ENCODE measurements at places on chromosomes 5 and 9.
A peak's percentile ranks its signal among the peaks of the same experiment; 100 is the strongest.

DNA sequence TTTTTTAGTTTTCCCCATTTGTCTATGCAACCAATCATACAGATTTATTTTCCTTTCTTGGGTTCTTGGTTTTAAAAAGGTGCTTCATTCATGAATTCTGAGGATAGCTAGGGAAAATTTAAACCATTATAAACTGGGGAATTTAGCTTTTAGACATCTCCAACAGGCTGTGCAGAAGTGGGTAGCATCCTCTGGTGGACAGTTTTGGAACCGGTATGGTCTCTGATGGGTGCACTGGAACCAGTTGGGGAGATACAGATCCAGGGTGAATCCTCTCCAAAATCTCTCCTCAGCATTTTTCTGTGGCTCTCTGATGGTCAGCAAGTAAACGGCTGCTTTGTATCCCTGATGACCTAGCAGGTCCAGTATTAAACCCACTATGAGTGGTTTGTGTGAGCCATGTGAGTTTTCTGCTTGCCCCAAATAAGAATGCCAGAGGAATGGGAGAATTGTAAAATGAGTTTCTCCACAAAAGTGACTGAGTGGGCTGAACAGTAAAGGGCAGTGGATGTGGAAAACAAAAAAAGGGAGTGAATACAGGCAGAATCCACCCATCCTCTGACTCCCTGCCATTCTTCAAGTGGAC is 9.1 kb upstream of the DNAJC25 start:
- DNase-seq = no peak

DNA sequence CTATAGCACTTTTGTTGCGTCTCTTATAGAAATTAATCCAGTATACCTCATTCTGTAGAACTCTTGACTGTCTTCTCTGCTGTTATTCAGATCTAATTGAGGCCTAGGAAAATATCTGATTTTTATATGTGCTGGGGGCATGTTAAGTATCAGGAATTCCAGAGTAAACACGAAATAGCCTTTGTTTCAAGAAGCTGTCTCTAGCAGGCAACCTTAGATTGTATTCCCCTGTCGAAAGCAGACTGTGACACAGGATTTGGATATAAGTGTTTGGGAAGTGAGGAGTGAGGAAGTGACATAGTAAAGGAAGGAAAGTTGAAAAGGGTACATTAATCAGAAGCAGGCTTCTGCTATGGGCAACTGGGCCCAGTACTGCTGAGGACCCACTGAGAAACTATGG is 72.1 kb upstream of the RASA1 start:
- DNase-seq = no peak

DNA sequence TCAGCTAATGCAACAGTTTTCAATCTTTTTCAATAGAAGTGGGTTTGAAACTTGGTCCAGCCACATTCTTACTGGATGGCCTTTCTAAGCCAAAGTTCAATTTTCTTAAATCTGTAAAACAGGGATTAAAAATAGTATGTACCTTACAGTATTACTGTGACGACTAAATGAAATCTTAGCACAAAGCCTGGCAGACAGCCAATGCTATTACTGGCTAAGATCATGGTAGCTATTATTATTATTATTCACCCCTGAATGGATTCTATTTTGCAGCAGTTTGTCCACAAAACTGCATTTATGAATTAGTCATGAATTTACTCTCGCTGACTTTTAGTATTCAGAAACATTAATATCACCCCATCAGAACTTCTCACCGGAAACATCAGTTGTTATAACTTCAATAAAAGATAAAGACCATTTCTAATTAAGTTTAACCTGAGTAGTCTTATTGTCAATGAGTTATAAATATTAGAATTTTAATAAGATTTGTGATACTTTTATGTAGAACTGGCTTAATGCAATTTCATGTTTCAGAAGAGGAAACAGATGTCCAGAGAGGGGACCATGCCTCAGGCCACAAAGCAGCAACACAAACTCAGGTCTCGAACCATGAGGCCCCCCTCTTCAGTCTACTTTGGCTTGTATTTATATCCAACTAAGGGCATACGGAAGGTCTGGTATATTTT is 468.2 kb downstream of the ARHGEF28 start:
- peak; percentile 25 for DNase-seq

GRCh38 chr5:141840826-141841360 is 37.3 kb downstream of the PCDH1 start:
- no peak for DNase-seq

- no peak for DNase-seq
Observed at GRCh38 chr9:92720209-92720765, 44.3 kb downstream of the BICD2 start.

GRCh38 chr5:98827161-98827560 is 53.7 kb downstream of the RGMB start:
- peak; percentile 38 for DNase-seq

- no peak for DNase-seq
Observed at GRCh38 chr9:123691765-123692303, 238.1 kb downstream of the DENND1A start.

GRCh38 chr5:142813220-142813619 is 43.0 kb downstream of the ARHGAP26 start:
- DNase-seq = no peak

DNA sequence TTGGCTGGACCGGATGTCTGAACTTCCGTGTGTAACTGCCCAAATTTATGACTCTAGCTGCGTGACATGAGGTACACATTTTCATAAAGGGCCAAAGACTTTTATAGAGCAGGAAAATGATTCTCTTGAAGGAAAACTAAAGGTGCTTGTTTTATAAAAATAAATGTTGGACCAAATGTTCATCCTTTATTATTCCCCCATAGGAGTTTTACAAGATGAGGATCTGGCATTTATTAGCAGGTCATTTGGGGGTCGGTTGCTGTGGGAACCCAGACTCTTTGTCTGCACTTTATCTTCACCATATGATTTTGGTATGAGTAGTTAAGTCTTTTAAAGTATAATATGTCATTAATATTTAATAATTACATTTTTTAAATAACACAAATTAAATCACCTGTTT is 571.2 kb downstream of the EFNA5 start:
- no peak for DNase-seq

DNA sequence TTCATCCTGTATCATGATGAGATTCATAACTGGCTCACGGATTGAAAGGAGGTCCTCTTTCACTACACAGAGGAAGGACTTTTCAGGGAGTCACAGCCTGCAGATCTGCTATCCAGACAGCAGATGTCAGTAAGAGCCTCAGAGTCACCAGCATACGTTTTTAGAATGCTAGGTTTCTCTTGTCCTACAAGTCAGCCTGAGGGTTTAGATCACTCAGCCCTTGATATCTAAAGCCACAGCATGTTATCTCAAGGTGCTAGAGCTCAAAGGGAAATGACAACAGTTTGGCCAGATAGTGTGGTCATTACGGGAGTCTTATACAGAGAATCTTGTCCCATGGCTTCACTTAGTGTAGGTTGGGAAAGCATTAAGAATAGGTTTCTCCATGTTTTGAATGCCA is 30.9 kb upstream of the SLC46A2 start:
- DNase-seq = no peak

DNA sequence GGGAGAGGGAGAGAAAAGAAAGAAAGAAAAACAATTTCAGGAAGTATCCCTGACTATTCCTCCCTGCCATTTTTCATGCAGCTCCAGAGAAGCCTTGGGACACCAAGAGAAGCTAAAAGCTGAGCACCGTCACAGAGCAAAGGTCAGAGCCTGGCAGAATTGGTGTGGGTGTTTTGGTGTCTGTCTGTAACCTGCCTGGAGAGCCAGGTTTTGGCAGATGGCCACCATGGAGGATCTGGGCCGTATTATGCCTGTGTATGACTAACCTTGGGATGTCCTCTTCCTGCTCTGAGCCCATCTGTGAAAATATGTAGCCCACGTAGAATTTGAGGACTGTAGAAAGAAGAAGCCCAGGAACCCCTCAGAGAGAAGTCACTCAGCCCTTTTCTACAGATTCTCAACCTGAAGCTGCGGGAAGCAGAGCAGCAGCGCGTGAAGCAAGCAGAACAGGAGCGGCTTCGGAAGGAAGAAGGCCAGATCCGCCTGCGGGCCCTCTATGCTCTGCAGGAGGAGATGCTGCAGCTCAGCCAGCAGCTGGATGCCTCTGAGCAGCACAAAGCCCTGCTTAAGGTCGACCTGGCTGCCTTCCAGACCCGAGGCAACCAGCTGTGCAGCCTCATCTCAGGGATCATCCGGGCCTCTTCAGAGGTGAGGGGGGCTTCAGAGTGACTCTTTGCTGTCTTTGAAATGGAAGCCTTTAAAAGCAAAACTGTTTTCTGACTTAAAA is 18.8 kb downstream of the GLE1 start:
- peak; percentile 66 for DNase-seq

DNA sequence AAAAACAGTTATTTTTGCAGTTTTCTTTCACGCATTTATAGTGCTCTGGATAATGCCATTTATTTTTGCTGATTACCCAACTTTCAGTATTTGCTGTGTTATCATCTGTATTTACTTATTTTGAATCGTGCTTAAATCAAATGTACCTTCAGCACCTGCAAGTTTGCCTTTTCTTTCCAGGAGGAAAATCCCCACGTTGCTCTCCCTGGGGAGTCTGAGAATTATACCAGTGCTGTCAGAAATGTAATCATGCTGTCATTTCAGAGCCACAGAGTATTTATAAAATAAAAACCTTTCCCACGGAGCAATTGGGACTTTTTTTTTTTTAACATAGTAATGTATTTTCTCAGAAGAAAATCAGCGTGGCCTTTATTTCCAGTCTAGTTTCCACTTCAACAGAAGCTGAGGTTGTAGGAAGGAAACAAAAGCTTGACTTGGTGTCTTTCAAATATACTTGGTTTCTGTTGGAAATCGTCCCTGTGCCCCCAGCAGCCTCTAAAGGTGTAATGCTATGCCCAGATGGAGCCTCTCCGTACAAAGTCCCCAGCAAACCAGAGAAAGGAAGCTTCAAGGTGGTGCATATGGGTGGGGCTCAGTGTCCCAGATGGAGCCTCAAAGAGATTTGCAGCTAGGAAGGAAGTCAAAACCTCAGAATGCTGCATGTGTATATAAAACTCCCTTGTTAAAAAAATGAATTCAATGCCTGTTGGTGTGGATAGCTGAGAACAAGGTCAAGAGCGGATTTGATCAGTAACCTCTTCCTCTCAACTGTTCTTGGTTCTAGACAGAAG is 2.1 kb downstream of the GPR150 start:
- no peak for DNase-seq

GRCh38 chr5:51468196-51468595 is 84.9 kb downstream of the ISL1 start:
- DNase-seq = no peak
